ENCODE measurements at places on chromosomes 2 and 18.
A peak's percentile ranks its signal among the peaks of the same experiment; 100 is the strongest.

DNA sequence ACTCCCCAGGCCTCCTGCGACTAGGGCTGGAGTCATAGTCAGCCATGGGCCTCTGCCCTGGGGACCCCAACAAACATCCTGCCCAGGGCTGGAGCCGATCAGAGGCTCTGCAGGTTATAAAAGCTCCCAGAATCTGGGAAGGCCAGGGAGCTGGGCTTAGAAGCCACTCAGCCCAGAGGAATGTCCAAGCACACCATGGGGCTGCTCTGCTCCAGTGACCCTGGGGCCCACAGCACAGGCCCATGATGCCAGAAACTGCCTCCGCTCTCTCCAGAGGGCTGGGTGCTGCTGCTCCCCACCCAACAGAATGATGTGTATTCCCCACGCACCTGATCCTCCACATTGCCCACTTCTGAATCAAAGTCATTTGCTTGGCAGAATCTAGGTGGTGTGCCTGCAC, 88.5 kb downstream of the ARMC9 start:
- no peak for DNase-seq

DNA sequence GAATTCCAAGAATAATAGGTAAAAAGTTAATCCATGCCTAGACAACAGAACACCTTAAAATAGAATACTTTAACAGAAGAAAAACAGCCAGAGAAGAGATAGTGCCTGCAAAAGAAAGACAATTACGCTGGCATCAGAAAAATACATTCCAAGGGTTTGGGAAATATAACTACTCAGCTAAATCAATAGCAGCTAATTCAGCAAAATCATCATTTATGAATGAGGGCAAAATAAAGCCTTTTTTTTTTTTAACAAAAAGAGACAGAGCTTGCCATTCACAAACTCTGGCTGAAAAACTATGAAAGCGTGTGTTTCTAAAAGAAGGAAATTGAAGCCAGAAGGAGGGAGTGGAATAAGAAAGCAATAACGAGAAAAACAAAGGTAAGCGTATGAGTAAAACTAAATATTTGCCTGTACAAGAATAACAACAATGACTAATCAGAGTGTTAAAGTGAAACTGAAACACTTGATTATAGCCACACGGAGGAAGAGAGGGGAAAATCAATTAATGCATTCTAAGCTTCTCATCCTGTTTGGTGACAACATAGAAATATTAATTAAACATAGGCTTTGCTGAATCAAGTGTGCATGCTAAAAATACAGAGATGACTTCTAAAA, 90.2 kb downstream of the EHD3 start:
- DNase-seq, result no peak

GRCh38 chr18:12615748-12616147, 42.2 kb downstream of the SPIRE1 start:
- DNase-seq, result no peak

- DNase-seq, result peak; percentile 60
These were observed 22.4 kb upstream of the MSGN1 start for GRCh38 chr2:17793803-17794354.

All from fibroblast of upper back skin (primary cell).